Body of pancreas (tissue), 4 donors: ENCODE measurements at places on chromosomes 12 and 14. TPM values are rescaled to one million over a fixed set of nuclear protein-coding genes. Genes with fewer than 3 reads are reported as not detected.

DNA sequence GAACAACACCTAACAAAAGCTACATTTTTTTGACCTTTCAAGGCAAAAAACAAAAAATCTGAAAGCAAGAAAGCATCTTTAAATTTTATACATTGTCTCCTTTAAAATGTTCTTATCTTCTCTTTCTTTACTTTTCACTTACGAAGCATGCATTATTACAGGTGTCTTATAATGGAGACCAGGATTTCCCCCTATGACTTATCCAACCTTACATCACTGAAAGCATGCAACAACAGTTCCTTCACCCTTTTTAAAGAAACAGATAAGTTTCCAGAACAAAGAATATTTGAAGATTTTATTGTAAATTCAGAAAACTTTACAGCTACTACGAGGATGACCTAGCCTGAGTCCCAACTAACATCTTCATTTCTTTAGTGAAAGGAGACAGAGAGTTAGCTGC lies 277.2 kb downstream of the AKAP6 start:
- no peaks in the 10 kb centered on the region for H3K27me3 ChIP-seq
- H3K4me3 ChIP-seq = no peak overlapping the region
- no peaks in the 10 kb centered on the region for H3K36me3 ChIP-seq
- no peak overlapping the region for H3K27ac ChIP-seq

GRCh38 chr12:50003595-50003994 lies 21.7 kb downstream of the RACGAP1 start:
- H3K4me1 ChIP-seq = no peaks in the 10 kb centered on the region
- H3K4me3 ChIP-seq = no peak overlapping the region
- no peak overlapping the region for H3K27ac ChIP-seq
- no peaks in the 10 kb centered on the region for H3K27me3 ChIP-seq
- H3K36me3 ChIP-seq = no peaks in the 10 kb centered on the region
- no peak for DNase-seq

DNA sequence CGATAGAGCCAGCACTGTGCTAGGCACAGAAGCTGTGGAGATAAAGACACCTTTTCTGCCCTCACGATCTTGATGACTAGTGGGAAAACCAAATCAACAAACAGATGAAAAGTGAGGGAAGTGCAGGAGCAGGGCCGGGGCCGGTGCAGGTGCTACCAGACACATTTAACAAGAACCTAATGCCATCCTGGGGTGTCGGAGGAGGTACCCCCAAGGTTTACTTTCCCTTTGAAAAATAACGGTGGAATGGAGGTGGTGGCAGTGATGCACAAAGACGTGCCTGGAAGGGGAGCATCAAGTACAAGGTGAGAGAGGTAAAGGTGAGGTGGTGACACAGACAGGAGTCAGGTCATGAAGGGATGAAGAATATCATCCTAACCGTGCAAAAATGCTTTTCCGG lies 22.1 kb downstream of the SLC6A13 start:
- H3K4me1 ChIP-seq = no peaks in the 10 kb centered on the region
- no peak for DNase-seq
- no peak overlapping the region for H3K4me3 ChIP-seq
- no peak overlapping the region for H3K27ac ChIP-seq

GRCh38 chr12:4900327-4900726 lies 9.4 kb upstream of the KCNA1 start:
- no peaks in the 10 kb centered on the region for H3K27me3 ChIP-seq
- no peaks in the 10 kb centered on the region for H3K4me1 ChIP-seq
- H3K27ac ChIP-seq = no peak overlapping the region
- no peak overlapping the region for H3K4me3 ChIP-seq

Gene ALDH1L2
- total RNA-seq = 71.2 TPM

- no peaks in the 10 kb centered on the region for H3K4me1 ChIP-seq
- H3K36me3 ChIP-seq = no peaks in the 10 kb centered on the region
- no peak overlapping the region for H3K27ac ChIP-seq
- no peak overlapping the region for H3K4me3 ChIP-seq
- DNase-seq = peak; percentile 6
- no peaks in the 10 kb centered on the region for H3K27me3 ChIP-seq
Observed at GRCh38 chr14:61034416-61035120, 53.5 kb downstream of the SLC38A6 start.

- H3K27ac ChIP-seq = no peak overlapping the region
- no peaks in the 10 kb centered on the region for H3K36me3 ChIP-seq
- no peak overlapping the region for H3K4me3 ChIP-seq
- H3K27me3 ChIP-seq = no peaks in the 10 kb centered on the region
Observed at GRCh38 chr14:105275267-105275946, 25.4 kb downstream of the BRF1 start.

GRCh38 chr12:117038023-117038680 lies 61.1 kb downstream of the TESC start:
- no peak overlapping the region for H3K4me3 ChIP-seq
- no peaks in the 10 kb centered on the region for H3K36me3 ChIP-seq
- DNase-seq = no peak
- no peak overlapping the region for H3K27ac ChIP-seq

GRCh38 chr12:5630726-5631125 lies 198.8 kb downstream of the NTF3 start:
- H3K4me1 ChIP-seq = no peaks in the 10 kb centered on the region
- H3K27ac ChIP-seq = no peak overlapping the region
- H3K36me3 ChIP-seq = no peaks in the 10 kb centered on the region
- H3K27me3 ChIP-seq = no peaks in the 10 kb centered on the region

Gene OVCH1
- total RNA-seq = not detected

- no peak overlapping the region for H3K4me3 ChIP-seq
- no peaks in the 10 kb centered on the region for H3K27me3 ChIP-seq
- DNase-seq = peak; percentile 62
- H3K36me3 ChIP-seq = peaks cover 6% of the 10 kb centered on the region
Observed at GRCh38 chr14:91317381-91318308, 73.1 kb upstream of the GPR68 start.

Gene TTLL5
- total RNA-seq = 21.8 TPM

DNA sequence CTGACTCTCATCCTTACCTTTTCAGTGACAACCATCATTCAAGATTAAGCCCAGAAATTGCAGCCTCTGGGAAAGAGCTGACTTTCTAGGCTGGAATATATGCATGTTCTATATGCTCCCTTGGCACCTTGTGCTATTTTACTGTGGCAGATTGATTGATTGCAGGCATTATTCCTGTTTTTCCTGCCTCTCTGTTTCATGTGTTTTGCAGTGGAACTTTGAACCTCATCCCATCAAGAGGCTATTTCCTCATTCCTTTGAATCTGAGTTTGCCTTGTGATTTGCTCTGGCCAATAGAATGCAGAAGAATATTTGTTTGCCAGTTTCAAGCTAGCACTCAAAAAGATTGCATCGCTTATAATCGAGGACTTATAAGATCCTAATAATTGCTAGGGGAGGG lies 174.8 kb upstream of the DCN start:
- H3K4me3 ChIP-seq = no peak overlapping the region
- no peak for DNase-seq
- H3K27me3 ChIP-seq = no peaks in the 10 kb centered on the region
- H3K36me3 ChIP-seq = no peaks in the 10 kb centered on the region
- no peak overlapping the region for H3K27ac ChIP-seq
